ENCODE measurements at places on chromosomes 2 and 18.

GRCh38 chr2:23618794-23619530 is 234.0 kb downstream of the KLHL29 start:
- no peak for DNase-seq

- DNase-seq, result no peak
Measured at GRCh38 chr2:120887320-120887697, 151.6 kb downstream of the GLI2 start.

- no peak for DNase-seq
Measured at GRCh38 chr18:32607816-32608215, 137.1 kb upstream of the GAREM1 start.

DNA sequence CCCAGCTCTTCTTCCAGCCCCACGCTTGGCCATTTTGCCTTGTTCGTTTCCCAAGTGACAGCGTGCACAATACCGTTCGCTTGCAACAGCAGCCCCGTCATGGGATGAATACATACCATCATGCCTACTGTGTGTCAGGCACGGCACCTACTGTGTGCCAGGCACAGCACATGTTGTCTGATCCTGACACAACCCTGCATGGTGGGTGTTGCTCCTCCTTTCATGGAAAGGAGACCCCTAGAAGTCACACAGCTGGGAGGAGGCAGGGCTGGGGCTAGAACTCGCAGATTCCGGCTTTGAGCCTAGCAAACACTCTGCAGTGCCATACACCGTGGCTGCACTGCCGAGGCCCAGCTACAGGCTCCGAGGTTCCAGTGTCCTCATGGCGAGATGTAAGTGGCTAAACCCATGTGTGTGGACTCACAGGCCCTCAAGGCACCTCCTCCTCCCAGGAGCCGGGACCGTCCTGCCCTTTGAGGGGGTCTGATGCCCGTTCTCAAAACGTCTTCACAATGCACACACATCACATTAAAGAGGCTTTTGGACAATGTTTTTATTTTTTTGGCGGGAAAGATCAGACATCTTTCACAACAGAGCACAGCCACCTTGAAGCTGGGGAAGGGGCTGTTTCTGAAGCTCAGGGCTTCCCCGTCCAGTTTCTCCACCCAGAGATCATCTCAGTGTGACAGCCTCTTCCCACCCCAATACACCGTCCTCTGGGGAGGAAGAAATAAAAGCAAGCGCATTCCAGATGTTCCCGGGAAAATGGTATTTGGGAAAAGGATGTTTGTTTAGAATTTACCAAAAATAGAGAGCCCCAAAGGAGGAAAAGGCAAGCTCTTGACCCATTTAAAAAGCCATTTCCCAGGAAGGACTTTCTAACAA is 64.9 kb downstream of the HS1BP3 start:
- DNase-seq, result no peak

Measured in effector memory CD8-positive, alpha-beta T cell (primary cell).